Hematopoietic multipotent progenitor cell treated with erythropoietin and hydrocortisone succinate and interleukin-3 and kit ligand, for 6 days (in vitro differentiated cells): ENCODE measurements at places on chromosomes 1 and 21.

DNA sequence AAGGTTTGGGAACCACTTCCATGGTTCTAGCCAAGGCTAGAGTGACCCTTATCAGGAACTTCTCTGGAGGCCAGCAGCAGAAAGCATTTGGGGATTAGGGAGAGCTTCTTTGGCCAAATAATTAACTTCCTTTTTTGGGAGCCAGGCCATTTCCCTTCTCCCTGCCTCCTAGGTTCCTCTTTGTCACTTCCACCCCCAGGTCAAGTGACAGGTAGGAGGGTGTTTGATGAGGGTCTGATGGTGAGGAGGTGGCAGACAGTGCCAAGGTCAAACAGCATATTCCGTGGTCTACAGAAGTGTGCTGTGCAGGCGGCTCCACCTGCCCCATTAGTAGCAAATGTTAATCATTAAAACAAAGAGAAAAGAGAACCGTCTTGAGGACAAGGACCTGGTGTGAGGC lies 1.9 kb upstream of the KCNA10 start:
- no peak for DNase-seq

- DNase-seq: no peak
These were observed 20.9 kb downstream of the EPHX1 start for GRCh38 chr1:225830841-225831240.

DNA sequence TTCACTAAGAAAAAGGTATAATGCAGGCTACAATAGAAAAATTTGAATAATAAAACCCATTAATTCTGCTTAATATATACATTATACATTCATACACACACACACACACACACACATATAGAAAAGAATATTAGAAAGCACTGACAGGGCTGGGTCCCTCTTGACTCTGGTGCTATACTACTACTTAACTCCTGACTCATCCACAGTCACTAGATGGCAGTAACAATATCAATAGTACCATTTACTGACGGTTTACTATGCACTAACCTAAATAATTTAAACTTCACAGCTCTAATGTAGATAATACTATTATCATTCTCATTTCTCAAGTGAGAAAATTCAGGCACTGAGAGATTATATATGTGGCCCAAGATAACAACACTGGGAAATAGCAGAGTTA lies 87.5 kb downstream of the COP1 start:
- peak; percentile 59 for DNase-seq

- no peak for DNase-seq
These were observed 30.1 kb upstream of the PLEKHG5 start for GRCh38 chr1:6521536-6521935.

- no peak for DNase-seq
These were observed 114.2 kb downstream of the FCRL5 start for GRCh38 chr1:157438146-157438545.

DNA sequence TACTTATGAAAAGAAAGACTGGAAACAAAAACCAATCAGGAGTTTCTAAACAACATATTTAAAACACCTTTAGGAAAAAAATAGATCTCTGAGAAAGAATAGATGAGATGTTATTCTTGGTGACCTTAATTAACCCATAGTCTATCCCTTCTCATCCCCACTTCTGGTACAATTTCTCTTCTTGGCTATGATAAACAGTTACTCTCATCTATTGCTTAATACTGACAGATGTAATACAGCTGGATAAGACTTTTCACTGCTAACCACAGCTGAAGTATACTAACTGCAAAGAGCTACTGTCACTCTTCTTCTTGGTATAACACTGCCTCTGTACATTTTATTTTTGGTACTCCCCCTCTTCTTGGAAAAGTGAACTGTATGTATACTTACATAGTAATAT lies 15.2 kb downstream of the EXTL2 start:
- no peak for DNase-seq
